D721Med (cell line): ENCODE measurements at places on chromosomes 4 and X.

DNA sequence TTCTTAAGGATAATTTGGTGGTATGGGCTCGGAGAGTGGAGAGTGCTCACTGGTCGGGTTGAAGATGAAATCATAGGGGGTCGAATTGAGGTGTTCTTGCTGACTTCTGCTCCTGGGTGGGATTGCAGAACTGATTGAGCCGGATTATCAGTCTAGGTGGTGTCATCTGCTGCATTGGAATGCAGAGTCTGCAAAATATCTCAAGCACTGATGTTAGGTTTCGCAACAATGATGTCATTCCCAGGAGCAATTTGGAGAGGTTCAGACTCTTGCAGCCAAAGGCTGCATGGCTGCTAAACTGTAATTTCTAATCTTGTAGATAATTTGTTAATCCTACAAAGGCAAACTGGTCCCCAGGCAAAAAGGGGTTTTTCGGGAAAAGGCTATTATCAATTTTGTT is 67.7 kb downstream of the RHOH start:
- no peak for DNase-seq

GRCh38 chr4:71609167-71609566 is 174.7 kb downstream of the GC start:
- DNase-seq: no peak

DNA sequence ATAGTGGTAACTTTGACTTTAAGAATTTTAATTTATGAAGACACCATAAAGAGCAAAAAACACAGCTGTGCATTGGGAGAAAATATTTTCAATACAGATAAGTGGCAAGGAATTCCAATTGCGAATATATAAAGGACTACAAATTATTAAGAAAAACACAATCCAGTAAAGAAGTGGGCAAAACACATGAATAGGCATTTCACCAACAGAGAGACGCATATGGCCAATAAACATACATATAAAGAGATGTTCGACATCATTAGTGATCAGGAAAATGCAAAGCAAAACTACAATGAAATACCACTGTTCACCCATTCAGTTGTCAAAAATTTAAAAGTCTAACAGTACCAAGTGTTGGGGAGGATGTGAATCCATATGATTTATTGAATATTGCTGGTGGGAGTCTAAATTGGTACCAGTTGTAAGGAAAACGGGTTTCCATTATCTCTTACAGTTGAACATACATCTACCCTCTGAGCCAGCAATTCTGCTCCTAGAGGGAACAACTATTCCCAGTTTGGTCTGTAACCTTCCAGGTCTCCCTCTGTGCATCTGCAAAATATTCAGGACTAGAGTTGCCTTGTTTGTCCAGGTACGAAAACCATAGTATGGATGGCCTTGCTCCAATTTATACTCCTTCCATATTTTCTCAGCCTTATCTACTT is 1.7 kb upstream of the MPP1 start:
- no peak for DNase-seq

- no peak for DNase-seq
Measured at GRCh38 chrX:121008920-121009319, 23.4 kb upstream of the CT47A1 start.

DNA sequence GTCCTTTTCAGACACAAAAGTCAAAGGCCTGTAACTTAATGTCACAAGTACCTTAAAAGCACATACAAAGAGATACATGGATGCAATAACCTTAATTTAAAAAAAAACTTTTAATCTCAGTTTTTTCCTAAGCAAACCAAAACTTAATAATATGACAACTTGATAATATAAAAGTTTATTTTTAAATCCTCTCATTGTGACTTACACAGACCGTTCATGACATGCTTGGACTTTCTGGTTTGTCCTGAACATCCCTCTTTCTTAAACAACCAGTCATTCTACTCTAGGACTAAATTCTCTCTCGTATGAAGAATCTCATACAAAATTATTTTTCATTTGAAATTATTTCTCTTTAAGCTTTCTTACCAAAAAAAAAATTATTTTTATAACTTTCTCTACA is 43.1 kb upstream of the CYP2U1 start:
- no peak for DNase-seq

DNA sequence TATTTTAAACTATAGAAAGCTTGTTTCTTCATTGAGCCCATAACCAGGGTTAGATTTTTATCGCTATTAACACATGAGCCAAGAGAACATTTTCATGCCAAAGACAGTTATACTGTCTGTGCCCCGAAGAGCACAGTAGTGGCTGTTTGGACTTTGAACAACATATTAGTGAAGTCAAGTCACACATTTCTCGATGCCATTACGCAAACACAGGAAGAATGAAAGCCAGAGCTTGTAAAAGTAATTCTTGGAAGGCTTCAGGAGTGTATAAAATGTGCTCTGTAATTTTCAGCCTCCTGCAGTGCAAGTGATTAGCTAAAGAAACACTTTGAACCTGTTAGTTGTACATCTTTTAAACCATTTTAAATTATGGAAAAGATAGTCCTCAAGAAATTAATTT is 590.7 kb upstream of the PITX2 start:
- DNase-seq: no peak

- DNase-seq: no peak
Measured at GRCh38 chr4:6225469-6225868, 25.1 kb upstream of the JAKMIP1 start.

DNA sequence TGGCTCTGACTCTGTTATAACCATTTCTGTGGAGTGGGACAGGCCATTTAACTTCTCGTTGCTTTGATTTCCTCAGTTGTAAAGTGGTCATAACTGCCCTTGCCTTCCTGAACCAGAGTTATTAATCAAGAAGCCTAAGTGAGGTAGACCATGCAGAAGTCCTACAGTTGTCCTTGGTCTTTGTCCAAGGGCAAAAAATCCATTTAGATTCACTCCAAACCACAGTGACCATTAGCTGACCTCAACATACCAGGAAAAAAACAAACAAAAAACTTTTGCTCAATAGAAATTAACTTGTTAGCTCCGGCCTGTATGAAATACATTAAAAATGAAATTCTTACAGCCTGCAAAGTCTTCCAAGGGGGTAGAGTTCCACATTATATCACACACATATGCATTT is 52.7 kb downstream of the TBC1D9 start:
- no peak for DNase-seq

DNA sequence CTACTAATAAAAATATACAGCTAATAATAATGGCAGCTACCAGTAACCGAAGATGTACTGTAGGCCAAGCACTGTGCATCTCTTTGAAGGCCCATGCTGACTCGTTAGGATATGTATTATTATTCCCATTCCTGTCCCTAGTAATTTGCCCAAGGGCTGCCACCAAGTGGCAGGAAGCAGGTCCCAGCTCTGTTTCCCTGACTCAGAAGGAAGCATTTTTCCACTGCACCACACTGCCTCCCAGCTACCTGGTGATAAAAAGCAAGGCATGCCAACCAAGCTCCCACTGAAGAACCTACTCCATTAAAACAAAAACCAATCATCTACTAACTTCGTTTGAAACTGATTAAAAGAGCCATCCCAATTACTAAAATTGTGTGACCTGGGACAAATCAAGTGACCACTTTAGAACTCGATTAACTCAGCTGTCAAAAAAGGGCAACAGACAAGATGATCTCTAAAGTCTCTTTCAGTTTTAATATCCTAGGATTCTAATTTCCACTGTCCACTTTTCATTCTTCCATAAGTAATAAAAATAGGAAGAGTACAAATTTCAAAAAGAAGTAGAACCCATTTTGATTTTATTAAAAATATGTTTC is 24.3 kb upstream of the PGM2 start:
- DNase-seq: no peak
